Thyroid gland (tissue), 4 donors: ENCODE measurements at places on chromosomes 12 and 14. TPM values are rescaled to one million over a fixed set of nuclear protein-coding genes. Genes with fewer than 3 reads are reported as not detected.

GRCh38 chr12:54419088-54419887 lies at the start of gene ITGA5:
Gene ITGA5, minus strand, starts transcription at chr12:54419266. Its CDS starts 68 bp downstream, at chr12:54419198.
- DNase-seq: peak; percentile 74
- H3K36me3 ChIP-seq: no peaks in the 10 kb centered on the region
- peaks cover 25% of the 10 kb centered on the region for H3K4me1 ChIP-seq
- peak within 1 kb of the TSS; percentile 84 for H3K27ac ChIP-seq
- no peaks in the 10 kb centered on the region for H3K27me3 ChIP-seq

DNA sequence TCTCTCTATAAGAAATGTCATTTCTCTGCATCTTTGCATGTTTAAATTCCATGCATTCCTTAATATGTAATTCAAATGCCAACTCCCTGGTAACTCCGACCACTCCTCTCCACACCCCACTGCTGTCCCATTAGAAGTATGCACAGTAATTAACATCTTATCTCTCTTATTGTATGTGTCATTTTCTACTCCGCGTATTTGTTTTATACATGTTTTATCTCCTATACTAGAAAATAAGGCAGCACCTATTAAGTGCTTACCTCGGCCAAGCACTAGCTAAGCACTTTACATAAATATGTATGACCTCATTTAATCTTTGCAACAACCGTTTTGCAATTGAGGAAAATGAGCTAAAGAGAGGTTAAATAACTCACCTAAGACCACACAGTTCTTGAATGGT lies 469.8 kb downstream of the BCAT1 start:
- no peak overlapping the region for H3K27ac ChIP-seq
- no peak for DNase-seq
- no peak overlapping the region for H3K4me3 ChIP-seq
- H3K27me3 ChIP-seq: no peaks in the 10 kb centered on the region

GRCh38 chr14:30058401-30058800 lies 130.8 kb upstream of the PRKD1 start:
- H3K36me3 ChIP-seq: no peaks in the 10 kb centered on the region
- no peak overlapping the region for H3K27ac ChIP-seq
- no peak for DNase-seq
- no peak overlapping the region for H3K4me3 ChIP-seq
- H3K27me3 ChIP-seq: no peaks in the 10 kb centered on the region
- H3K4me1 ChIP-seq: no peaks in the 10 kb centered on the region

DNA sequence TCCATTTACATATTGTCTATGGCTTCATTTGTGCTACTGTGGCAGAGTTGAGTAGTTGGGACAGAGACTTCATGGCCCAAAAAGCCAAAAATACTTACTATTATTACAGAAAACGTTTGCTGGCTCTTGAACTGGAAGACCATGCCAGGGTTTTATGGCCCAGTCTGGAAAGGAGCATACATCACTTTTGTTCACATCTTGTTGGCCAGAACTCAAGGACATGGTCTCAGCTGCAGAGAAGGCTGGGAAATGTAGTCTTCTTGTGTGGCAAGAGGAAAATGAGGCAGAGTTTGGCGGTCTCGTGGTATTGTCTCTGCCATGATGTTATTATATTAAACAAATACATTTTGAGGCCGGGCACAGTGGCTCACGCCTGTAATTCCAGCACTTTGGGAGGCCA lies 509.6 kb downstream of the MED13L start:
- peaks cover 13% of the 10 kb centered on the region for H3K4me1 ChIP-seq
- no peak overlapping the region for H3K27ac ChIP-seq
- H3K27me3 ChIP-seq: no peaks in the 10 kb centered on the region
- no peaks in the 10 kb centered on the region for H3K36me3 ChIP-seq
- no peak for DNase-seq

DNA sequence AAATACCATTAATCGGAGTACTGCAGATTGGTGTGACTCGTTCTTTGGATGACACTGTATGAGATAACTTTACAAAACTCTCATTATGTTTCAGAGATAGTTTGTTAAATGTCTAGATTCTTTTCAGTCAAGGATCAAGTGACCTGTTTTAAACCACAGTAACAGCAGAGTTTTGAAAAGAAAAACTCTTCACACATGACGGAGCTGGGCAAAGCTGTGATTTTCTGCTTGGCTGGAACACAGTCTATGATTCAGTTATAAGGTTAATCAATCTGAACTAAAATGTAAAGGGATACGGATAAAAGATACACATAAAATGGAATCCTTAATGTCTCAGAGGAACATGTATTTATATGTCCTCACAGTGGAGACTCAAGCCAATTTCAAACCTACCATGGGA lies 573.2 kb downstream of the PRKD1 start:
- DNase-seq: peak; percentile 13
- no peaks in the 10 kb centered on the region for H3K27me3 ChIP-seq
- H3K4me3 ChIP-seq: no peak overlapping the region
- H3K4me1 ChIP-seq: peaks cover 8% of the 10 kb centered on the region
- no peak overlapping the region for H3K27ac ChIP-seq

GRCh38 chr14:76408877-76409276 lies 32.9 kb downstream of the ESRRB start:
- H3K27me3 ChIP-seq: no peaks in the 10 kb centered on the region
- H3K4me3 ChIP-seq: no peak overlapping the region
- no peak for DNase-seq
- H3K27ac ChIP-seq: no peak overlapping the region
- H3K4me1 ChIP-seq: no peaks in the 10 kb centered on the region

The HOXC11 gene
- not detected for total RNA-seq

The EIF2B1 gene
- 86.9 TPM for total RNA-seq

The LMO3 gene
- 132 TPM for total RNA-seq

The SLC25A47 gene
- not detected for total RNA-seq

The GARIN6 gene
- not detected for total RNA-seq
